ENCODE measurements at places on chromosomes 4 and X. TPM values are rescaled to one million over a fixed set of nuclear protein-coding genes. Genes with fewer than 3 reads are reported as not detected.

DNA sequence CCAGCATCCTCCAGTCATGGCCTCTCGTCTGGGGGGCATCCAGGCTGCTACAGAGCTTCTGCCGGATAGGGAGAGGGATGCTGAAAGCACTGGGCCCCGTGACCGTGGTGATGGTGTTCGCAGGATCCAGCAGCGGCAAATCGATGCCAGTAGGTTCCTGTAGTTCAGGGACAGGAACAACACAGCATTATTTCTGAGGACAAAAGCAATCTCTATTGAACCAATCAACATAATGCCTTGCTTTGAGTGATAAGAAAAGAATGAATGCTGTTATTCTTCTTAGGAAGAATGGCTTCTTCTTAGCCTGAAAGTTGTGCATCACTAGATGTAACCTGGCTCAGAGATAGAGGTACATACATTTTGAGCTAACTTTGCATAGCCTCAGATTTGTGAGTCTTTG, 378.6 kb downstream of the UNC5C start:
- ATAC-seq: no peak

DNA sequence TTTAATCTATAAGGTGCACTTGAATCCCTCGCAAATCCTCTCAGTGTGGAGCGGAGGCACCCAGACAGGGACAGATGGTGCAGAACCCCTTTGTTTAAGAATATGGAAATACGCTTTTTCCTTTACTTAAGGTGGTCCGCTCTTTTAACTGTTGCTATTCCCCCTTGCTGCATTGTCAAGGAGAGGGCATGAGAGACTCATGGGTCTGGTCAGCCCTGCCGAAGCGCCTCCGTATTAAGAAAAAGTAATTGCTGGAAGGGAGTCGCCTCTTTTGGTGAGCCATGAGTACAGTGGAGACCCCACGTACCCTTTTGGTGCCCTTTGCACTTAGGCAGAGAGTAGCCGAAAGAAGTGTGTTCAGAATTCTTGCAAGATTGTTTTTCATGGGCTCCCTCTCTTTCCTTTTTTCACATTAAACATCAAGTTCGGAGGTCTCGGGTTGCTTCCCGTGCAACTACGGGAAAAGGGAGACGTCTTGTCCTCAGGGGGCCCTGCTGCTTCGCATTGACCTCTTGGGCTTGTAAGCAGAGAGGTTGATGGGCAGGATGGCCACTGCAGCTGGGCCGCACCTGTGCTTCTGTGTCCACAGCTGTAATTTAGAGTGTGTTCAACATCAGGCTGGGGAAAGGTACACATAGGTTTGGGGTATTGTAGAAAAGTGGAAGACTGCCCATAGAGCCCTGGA, 109.6 kb downstream of the SPRY1 start:
- ATAC-seq: no peak

- no peak for ATAC-seq
These were observed 109.6 kb downstream of the EFNB1 start for GRCh38 chrX:68938244-68939004.

DNA sequence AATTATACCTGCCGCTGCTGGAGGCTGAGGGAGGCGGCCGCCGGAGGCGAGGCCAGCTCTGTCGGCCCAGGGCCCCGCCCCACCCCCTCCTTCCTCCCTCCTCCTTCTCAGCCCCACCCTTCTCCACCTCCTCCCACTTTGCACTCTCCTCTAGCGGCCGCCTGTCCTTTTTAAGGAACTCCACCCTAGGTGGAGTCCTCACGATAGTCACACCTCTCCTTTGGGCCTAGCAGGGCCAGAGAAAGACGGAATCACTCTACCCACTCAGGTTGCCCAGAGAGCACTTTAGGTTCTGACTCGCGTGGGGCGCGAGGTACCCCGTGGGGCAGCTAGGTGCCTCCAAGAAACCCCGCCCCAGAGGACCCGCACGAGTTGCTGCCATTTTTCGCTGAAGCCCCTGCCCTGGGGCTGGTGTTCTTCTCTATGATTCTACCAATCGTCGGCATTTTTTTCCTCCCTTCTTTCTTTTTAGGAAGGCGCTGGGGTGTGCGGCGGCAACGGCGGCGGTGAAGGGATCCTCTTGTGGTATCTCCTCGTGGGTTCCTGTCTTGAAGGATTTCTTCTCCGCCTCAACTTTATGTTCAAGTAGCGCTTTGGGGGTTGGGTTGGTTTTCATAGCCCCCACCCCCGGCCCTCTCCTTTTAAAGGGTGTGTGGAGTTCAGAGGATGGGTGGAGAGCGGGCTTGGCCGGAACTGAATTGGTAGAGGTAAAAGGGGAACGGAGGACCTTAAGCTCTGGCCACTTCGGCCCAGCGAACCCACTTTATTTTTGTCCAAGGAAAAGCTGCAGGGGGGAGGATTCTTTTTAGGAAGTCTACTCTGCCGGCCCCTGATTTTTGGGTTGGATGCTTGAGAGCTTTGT, at the start of gene KLF8:
Gene KLF8, plus strand, starts transcription at position 136 of the 862 bp plus-strand sequence. CDS start 979 bp downstream, outside the sequence.
- peak; percentile 83 for ATAC-seq

DNA sequence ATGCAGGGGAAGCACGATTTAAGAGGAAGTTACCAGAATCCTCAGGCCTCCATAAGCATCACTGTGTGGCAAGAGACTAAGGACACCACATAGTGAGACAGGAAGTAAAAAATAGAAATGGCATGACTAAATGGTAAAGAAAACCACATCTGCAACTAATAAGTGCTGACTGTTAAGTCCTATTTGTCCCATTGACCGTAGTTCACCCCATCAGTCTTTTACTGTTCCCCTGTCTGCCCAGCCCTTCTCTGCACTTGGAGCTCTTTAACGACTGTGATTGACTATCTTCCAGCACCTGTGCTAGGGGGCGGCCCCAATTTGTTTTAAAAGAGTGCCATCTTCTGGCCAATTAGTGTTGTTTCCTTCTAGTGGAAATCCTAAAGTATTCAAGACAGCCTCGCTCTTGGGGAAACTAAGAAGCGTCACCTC, 94.2 kb downstream of the MAOA start:
- peak; percentile 71 for ATAC-seq

- no peak for ATAC-seq
These were observed 8.2 kb downstream of the PAPSS1 start for GRCh38 chr4:107711831-107712230.

DNA sequence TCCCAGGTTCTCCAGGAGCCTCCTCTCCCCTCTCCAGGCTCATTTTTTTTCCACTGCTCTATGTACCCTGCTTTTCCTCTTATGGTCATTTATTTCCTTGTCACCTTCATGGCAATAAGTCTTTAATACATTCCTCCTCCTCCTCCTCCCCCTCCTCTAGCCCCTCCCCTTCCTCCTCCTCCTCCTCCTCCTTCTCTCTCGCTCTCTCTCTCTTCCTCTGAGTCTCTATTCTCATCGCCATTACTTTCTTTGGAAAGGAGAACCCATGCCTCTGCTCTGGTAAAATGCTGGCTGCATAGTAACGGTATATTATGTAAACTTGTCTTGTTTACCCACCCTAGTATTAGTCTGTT, 35.7 kb downstream of the ARHGAP24 start:
- ATAC-seq: no peak

GRCh38 chr4:76028350-76028765, 5.1 kb upstream of the CXCL10 start:
- ATAC-seq: no peak

DNA sequence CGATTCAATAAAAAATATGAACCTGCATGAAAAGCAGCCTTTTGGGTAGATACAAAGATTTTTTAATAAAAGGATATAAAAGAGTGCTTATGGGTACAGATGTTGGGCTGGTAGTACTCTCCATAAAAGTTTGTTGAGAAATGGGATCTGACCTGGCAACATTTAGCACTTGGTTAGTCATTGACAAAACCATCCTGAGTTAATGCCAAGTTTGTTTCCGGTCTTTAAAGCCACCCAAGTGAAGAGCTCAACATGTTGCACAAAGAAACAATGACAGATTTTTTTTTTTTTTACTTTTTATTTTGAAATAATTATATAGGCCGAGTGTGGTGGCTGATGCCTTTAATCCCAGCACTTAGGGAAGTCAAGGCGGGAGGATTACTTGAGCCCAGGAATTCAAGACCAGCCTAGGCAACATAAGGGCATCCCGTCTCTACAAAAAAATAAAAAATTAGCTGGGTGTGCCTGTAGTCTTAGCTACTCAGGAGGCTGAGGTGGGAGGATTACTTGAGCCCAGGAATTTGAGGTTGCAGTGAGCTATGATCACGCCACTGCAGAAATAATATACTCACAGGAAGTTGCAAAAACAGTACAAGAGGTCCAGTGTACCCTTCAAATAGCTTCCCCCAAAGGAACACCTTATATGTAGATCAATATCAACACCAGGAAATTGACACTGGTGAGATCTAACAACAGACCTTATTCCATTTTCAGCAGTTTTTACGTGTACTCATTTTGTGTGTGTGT, 16.6 kb downstream of the CHST7 start:
- ATAC-seq: no peak

DNA sequence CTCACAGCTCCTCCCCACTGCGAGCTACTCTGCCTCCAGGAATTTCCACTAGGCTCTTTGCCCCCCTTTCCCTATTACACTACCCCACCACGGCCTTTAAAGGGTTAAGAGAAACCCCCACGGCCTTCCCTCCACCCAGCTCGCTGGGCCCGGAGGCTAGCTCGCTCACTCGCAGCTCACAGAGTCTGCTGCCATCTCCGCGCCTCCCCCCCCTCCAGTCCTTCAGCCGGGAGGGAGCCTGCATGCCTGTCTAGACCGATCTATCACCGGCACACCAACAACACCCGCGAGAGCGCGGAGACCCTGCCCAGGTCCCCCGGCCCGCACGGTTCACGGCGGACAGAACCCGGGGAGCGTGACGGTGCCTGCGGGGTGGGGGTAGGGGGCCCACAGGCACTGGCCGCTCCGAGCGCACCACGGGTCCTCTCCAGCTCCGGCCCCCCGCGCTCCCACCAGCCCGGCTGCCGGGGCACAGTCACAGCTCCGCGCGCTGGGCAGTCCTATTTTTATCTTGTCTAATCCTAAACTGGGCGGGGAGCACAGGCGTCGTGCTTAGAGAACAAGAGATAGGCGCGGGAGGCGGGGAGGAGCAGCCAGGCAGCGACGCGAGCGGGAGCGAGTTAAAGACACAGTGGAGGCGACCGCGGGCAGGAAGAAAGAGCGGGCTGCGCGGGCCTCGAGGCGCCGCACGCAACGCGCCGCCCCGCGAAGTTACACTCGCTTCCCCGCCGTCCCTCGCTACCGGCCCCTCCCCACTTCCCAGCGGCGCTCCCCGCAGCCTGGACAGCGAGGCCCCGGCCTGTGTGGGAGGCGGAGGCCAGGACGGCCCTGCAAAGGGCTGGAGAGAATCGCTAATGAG, 3.5 kb downstream of the BCOR start:
- ATAC-seq: no peak

DNA sequence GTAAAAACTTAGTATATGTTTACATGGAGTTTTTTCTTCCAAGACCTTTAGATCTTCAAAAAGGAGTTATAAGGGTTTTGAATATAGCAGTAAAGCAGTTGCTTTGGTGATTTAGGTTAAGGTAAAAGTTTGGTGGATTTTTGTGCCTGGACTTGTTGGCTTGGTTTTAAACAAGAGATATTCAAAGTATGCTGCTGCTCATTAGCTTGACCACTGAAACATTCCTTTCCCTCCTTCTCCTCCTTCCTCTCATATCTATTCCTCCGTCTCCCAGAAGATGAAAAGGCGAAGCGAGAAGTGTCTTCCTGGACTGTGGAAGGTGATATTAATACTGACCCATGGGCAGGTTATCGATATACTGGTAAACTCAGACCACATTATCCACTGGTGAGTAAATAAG, 38.4 kb downstream of the METAP1 start:
- ATAC-seq: no peak

GRCh38 chrX:150575419-150575814, 7.0 kb downstream of the MTM1 start:
- ATAC-seq: peak; percentile 75

- ATAC-seq: no peak
These were observed 56.5 kb downstream of the ZNF674 start for GRCh38 chrX:46488712-46489111.

- ATAC-seq: no peak
These were observed 11.7 kb upstream of the STATH start for GRCh38 chr4:69984030-69984443.

DNA sequence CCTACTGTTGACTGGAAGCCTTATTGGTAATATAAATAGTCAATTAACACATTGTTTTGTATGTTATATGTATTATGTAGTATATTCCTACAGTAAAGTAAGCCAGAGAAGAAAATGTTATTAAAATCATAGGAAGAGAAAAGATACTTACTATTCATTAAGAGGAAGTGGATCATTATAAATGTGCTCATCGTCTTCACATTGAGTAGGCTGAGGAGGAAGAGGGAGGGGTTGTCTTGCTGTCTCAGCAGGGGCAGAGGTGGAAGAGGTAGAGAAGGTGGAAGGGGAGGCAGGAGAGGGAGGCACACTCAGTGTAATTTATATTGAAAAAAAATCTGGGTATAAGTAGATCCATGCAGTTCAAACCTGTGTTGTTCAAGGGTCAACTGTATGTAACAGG, 10.6 kb downstream of the CDKL5 start:
- no peak for ATAC-seq

- no peak for ATAC-seq
These were observed 62.7 kb upstream of the PGM2 start for GRCh38 chr4:37763831-37764230.

GRCh38 chrX:21972721-21973120, 32.2 kb downstream of the SMS start:
- ATAC-seq: peak; percentile 79

DNA sequence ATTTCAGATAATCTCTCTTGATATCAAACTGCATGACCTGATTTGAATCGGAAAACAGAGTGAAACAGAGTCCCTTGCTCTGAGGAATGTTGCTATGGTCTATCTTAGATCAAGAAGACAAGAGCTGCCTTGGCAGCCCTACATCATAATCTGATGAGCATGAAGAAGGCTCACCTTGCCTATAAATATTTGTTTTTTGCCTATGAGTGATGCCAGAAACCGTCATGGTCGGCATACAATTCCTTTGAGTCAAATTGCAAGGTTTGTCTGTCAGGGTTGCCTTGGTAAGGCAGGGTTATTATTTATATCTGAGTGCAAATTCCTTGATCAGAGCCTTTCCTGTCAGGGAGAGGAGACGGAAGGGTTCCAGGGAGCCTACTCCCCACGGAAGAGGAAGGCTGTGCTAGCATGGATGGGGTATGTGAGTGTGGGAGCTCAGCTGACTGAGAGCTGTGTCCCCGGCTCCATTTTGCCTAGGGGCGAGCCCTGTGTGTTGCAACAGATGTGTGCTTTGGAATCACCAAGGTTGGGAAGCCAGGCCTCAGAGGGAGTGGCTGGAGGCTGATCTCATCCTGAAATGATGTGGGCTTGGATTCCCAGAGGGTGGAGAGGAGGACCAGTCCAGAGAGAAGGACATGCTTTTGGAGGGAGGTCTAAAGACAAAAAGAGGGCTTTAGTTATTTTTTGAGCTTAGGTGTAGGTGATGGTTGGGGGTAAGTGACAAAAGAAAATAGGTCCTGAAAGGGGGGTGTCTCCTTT, 43.6 kb downstream of the RTL9 start:
- no peak for ATAC-seq

UGT2B7 gene
- not detected for total RNA-seq

FOXP3 gene
- total RNA-seq: 80.4 TPM

TMSB15C gene
- total RNA-seq: 5.1 TPM

IL13RA1 gene
- total RNA-seq: 0.45 TPM

SSX3 gene
- not detected for total RNA-seq

TEX13B gene
- not detected for total RNA-seq

VCX3A gene
- total RNA-seq: not detected

GPC3 gene
- 0.15 TPM for total RNA-seq

Data from activated T-helper 17 cell treated with anti-CD3 and anti-CD28 coated beads, Interleukin-2, amount 50 U/mL, for 72 hours (primary cell).